ENCODE measurements at places on chromosomes 3 and 15. TPM values are rescaled to one million over a fixed set of nuclear protein-coding genes. Genes with fewer than 3 reads are reported as not detected.

SAMD7 gene
- not detected for total RNA-seq

SCN11A gene
- total RNA-seq: 1.0 TPM

AGTR1 gene
- total RNA-seq: 5.2 TPM

MORC1 gene
- total RNA-seq: 0.06 TPM

ALDH1A2 gene
- total RNA-seq: 25.0 TPM

PCOLCE2 gene
- 6.8 TPM for total RNA-seq

FOXB1 gene
- total RNA-seq: 2.1 TPM

ZBTB20 gene
- total RNA-seq: 53.4 TPM
